ENCODE measurements at places on chromosomes 7 and 10.

DNA sequence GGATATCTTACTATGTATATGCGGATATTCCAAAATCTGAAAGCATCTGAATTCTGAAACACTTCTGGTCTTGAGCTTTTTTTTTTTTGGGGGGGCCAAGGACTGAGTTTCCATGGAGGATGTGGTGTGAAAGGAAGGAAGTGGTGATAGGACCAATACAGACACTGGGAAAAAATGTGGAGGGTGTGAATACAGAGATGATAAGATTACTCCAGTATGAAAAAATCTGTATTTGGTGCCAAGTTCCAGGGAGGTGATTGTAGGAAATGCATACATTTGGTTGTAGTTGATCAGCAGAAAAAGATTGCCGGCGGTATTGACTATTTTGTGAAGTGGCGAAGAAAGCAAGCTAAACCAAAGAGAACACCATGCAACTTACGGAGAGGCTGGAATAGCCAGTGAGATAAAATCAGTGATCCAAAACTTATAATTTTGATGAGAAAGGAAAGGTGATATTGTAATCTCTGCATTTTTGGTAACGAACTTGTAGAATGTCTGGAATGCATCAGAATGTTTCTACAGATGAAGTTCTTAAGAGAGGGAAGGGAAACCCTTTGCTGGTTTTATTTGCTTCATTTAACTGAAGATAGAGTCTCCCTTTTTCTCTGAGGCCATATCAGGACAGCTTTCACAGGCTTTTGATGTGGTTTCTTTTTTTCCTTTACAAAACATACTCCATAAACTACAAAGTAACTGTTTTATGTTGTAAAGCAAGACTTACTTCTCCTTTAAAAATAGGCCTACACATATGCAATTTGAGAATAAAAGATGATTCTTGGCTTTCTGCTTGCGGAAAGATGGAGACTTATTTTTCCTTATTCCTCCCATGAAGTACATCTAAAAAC lies 6.0 kb downstream of the WDR37 start:
- peak; percentile 77 for DNase-seq

DNA sequence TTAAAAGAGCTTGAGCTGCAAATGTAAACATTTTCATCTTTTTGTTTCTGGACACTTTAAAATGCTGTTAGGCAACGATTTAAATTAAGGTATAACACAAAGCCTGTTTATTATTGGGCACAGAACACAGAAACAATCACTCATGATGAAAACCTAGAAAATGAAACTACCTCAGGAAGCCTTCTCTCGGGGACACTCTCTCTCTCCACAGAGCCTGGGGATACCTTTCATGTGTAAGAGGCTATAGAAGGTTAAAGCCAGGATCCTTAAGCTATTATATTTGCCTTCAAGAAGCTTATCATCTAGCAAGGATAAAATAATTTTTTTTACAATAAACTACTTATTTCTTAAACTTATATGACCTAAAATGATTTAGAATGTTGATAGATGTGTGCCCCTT lies 194.1 kb downstream of the SKAP2 start:
- no peak for DNase-seq

- no peak for DNase-seq
These were observed 61.4 kb downstream of the ASB13 start for GRCh38 chr10:5604961-5605360.

DNA sequence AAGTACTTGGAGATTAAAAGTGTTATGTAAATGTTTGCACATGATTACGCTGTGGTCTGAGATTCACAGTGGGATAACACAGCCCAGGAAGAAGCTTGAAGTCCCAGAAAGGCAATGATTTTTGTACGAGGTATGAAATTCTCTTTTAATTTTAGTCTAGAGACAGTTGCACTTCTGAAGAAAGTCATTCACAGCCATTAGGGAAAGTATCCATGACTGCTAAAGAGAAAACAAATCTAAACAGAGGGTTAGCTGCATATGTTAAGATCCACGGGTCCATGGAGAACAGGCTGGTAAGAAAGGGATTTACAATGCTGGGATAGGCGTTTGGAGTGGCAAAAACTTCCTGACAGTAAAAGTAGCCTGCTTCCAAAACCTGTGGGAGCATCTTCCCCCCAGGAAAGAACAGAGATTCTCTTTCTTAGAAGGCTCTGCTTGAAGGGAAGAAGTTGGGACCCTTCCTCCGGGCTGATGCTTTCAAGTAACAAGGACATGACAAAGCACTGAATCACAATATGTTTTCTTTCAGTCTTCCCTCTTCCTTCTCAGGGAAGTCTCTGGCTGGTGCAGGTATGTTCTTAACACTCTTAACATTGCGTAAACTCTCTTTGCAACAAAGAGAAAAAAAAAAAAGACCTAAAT lies 220.8 kb upstream of the CELF2 start:
- DNase-seq: peak; percentile 36

DNA sequence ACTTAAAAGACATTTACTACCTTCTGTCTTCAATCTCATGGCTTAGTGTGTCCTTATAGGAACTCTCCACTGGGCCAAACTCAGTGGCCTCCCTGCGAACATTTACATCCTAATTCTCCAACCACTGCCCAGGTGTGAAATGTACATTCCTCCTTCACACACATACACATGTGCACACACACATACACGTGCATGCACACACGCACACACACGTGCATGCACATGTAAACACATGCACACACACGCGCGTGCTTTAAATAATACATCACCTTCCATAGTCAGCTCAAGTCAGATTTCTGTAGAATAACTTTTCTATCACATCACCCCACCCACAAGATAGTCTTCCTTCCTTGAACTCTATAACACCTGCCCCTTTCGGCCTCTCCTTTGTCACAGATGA lies 216.5 kb downstream of the TMEM178B start:
- DNase-seq: no peak

GRCh38 chr10:98408799-98409198 lies 6.2 kb downstream of the PYROXD2 start:
- no peak for DNase-seq

DNA sequence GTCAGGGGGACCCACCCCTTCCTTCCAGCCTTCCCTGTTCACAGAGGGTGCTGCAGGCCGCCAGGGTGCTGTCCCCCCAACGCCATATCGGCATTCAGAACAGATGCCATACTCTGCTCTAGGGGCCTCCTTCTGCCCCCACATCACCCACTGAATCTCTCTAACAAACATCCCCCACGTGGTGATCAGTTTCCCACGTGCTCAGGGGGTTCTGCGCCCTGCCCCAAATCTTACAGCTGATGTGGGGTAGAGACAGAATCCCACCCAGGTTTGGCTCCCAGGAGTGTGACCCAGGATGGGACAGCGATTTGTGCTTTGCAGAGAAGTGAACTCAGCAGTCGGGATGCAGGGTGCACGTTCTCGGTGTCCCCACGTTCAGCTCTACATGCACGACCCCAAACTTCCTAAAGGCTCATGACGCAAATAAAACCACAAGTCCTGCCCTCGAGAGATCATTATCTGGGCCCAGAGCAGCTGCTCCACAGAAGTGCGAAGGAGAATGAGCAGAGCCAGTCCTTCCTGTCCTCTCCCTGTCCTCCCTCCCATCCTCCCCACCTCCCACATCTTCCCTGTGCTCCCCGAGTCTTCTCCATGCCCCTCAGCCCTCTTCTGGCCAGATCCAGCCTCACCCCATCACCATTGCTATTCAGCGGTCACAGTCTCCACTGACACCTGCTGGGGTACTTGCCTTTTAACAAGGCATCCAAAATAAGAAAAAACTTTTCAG lies 423.4 kb downstream of the DNAJB6 start:
- no peak for DNase-seq

- no peak for DNase-seq
These were observed 27.6 kb downstream of the SLC35G1 start for GRCh38 chr10:93921338-93921737.

GRCh38 chr7:40808378-40808942 lies 673.7 kb downstream of the SUGCT start:
- peak; percentile 97 for DNase-seq

- DNase-seq: no peak
These were observed 40.9 kb downstream of the UBN2 start for GRCh38 chr7:139271718-139272628.

GRCh38 chr7:96273716-96274115 lies 48.2 kb downstream of the SLC25A13 start:
- no peak for DNase-seq

GRCh38 chr10:4699950-4700730 lies 125.9 kb upstream of the AKR1E2 start:
- no peak for DNase-seq

DNA sequence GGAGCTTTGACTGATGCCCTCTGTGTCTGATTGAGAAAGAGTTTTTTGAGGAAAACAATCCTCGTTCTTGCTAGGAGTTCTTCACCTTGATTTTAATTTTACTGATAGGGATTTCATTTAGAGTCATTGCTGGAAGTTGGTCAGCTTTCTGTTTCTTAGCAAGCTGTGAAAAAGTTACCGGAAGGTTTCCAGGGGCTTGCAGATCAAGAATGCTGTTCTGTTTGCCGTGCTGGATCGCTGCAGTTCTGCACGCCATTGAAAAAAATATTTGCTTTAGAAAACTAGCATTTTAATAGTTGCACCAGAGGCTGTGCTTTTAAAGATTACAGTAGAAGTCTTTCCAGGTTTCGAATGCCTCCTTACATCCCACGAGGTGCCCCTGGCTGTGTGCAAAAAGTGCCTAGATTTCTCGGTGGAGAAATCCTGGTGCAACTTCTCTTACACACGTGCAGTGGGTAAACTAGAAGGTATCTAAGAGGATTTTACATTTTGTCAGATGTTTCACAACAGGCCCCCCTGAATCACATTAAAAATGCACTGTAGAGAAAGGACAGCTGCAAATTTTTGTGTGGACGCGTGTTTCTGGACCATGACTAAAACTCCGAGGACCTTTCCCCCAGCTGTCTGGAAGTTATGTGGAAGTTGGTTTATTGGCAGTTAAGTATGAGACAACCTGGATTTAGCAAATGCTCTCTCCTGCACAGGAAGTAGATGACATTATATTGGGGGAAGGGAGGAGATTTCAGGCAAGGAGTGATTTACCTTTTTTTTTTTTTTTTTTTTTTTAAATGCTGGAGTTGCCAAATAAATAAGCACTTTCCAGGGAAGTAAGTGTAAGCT lies 5.8 kb downstream of the TCF7L2 start:
- peak; percentile 89 for DNase-seq

- peak; percentile 60 for DNase-seq
These were observed 1.6 kb downstream of the POLR1F start for GRCh38 chr7:19707240-19707639.

DNA sequence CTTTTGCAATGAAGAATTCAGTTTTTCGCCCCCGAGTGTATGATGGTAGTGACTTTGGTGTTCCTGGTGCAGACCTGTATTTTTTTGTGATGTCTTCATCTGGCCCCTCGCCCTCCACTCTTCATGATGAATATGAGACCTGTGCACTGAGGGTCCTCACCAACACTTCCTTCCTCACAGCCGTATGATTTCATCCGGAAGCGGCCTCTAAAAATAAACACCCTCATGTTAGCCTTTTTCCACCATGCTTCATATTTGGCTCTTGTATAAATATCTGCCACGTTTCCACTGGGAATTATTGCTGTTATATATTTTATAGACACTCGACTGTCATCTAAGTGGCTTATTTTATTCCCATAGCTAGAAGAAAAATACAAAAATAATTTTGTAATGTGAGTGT lies 160.4 kb downstream of the MGMT start:
- DNase-seq: no peak

DNA sequence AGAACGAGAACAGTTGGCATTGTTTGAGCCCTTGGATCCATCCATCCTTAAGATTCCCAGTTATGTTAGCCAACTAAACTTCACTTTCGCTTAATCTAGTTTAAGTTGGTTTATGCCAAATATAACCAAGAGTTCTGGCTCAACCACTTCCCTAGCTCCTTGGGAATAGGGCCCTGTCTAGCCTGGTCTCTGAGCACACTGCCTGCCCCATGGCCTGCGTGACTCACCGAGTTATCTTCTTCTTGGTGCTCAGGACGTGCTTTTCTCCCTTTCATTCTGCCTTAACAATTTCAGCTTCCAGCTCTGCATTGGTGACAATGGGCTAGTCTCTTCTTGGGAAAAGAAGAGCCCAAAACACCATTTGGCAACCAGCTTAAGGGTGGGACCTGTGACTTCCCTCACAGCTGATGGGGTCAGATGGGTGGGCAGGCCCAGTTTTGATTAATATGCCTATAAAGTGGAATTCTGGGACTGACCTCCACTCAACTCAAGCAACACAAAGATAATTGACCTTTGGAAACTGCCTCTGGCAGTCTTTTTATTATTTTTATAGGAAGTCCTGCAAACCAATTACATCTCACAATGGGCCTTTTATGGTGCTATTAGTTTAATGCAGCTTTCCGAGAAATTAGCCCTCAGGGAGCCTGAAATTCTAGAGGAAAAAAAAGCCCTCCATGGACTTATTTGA lies 126.4 kb downstream of the CFAP58 start:
- no peak for DNase-seq

DNA sequence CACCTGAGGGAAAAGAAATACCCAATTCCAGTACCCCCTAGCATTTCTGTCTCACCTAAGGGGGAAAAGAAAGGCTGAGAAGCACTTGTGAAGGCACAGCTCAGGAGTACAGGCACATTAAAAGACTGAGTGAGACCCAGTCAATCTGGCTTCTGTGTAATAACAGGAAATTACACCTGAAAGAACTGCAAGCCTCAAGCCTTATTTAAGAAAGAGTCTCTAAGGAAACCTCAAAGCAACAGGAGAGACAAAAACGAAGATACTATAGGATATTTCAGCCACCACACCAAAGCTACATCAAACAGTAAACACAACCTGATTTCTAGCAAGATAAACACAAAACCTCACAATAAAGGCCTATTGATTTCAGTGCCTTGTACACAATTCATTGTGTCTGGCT lies 69.6 kb upstream of the CDK1 start:
- DNase-seq: no peak

DNA sequence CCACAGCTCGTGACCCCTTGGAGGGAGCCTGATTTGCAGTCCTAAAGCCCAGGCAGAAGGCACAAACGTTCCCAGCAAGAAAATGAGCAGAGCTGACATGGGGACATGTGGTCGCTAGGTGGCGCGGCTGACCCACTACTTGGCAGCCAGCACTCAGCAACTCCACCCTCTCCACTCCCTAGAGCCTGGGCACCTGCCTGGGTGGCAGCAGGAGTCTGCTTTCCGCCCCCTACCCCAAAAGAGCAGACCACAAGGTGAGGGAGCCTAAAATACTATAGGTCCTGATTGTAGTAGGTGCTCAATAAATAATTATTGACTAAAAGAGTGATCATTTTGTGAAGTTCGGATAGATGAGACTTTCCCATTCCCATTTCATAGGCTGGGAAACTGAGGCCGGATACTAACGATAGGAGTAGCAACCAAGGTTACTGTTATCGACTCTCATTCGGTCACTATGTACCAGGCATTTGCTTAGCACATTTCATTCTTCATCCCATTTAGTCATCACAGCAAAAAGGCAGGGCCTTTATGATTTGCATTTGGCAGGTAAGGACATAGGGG lies 57.4 kb downstream of the NEUROG3 start:
- peak; percentile 65 for DNase-seq

DNA sequence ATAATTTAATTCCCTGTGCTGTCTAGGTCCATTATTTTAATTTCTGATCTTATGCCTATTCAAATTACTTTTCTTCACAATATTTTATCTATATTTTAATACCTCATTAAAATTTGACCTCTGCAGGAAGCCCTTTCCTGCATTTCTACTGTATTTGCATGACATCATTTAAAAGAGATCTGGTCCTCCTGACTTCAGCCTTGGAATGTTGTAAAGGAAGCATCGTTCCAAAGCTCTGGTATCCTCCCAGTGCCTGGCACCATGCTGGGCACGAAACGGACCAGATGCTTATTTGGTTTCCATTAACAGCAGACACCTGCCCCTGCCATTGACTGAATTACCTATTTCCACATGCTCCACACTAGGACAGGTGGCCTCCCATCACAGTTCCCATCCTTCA lies 247.5 kb downstream of the KLF6 start:
- DNase-seq: no peak

- DNase-seq: peak; percentile 72
These were observed 717 bp downstream of the CNPY4 start for GRCh38 chr7:100119970-100120732.
